Pons (tissue), 1 donor: ENCODE measurements at places on chromosomes 12 and 14.

- DNase-seq = no peak
Measured at GRCh38 chr14:68587931-68588330, 204.9 kb downstream of the ZFP36L1 start.

- no peak for DNase-seq
Measured at GRCh38 chr14:45038865-45039264, 45.1 kb upstream of the PRPF39 start.

- no peak for DNase-seq
Measured at GRCh38 chr14:73058922-73059673, 764 bp downstream of the RBM25 start.

DNA sequence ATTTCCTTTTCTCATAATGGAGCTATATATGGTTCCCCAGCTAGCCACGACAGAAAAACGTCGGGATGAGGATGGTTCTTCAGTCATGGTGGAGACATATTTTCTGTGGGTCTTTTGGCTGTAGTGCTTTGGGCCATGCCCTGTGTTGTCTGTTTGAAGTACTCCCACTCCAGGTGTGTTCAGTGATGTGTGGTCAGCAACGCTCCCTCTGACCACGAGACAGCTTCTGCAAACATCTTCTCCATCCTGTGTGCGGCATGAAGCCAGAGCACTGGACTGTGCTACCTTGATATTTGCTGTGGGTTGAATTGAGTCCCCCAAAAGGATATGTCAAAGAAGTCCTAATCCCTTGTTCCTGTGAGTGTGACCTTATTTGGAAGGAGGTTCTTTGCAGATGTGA, 931.2 kb downstream of the NRXN3 start:
- no peak for DNase-seq

GRCh38 chr12:42090899-42091298, 53.8 kb downstream of the GXYLT1 start:
- DNase-seq = no peak

- DNase-seq = no peak
Measured at GRCh38 chr14:64845878-64846277, 33.8 kb downstream of the SPTB start.
